ENCODE measurements at places on chromosomes 4 and X.
A peak's percentile ranks its signal among the peaks of the same experiment; 100 is the strongest.

- DNase-seq = no peak
Observed at GRCh38 chr4:25903900-25904747, 9.9 kb upstream of the SMIM20 start.

DNA sequence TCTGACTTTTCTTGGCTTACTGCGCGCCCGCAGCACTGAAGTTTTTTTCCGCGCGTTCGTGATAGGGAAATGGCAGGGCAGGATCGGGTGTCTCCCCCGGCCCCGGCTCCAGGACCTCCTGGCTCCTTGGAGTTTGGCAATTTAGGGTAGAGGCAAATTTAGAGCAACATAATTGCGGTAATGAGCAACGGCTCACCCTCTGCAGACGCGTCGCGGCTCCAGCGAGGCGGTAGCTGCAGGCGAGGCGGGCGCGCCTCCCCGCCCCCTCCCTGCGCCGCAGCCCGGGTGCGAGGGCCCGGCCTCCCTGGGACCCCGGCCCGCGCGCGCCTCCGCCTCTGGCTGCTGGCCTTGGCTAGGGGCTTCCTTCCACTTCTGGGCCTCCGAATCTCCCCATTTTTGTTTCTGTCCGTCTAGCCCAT, 6.2 kb downstream of the MSX1 start:
- no peak for DNase-seq

GRCh38 chr4:25722964-25723363, 67.3 kb downstream of the SLC34A2 start:
- no peak for DNase-seq

DNA sequence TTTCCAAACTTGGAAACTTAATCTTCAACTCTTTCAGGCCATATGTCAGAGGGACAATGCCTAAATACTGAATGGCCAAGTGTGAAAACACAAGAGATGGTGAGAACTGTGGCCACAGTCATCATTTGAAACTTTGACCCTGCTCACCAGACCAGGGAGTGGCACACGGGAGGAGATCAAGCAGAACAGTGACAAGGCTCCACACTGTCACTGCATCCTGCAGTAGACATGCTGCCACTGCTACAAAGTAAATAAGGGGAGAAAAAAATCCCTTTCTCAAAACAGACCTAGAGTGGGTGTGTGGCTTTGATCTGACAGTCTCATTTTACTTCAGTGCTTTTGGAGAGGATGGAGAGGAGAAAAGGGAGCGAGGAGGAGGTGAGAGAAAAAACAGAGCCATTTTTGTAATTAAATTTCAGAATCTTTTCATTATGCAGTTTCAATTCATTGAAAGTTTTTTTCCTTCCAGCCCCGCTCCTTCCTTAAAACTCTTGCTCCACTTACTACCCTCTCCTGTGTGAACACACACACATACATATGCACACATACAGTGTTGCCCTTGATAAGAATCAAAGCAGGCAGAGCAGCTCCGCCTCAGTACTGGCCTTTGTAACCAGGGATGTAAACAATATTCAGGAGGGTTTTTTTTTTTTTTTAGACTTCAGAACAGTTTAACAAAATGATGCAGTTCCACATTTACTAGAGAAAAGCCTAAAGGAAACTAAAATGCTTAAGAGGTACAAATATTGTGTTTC, 34.4 kb downstream of the NEXMIF start:
- no peak for DNase-seq

GRCh38 chr4:165347647-165348569, 20.4 kb downstream of the MSMO1 start:
- DNase-seq = no peak

DNA sequence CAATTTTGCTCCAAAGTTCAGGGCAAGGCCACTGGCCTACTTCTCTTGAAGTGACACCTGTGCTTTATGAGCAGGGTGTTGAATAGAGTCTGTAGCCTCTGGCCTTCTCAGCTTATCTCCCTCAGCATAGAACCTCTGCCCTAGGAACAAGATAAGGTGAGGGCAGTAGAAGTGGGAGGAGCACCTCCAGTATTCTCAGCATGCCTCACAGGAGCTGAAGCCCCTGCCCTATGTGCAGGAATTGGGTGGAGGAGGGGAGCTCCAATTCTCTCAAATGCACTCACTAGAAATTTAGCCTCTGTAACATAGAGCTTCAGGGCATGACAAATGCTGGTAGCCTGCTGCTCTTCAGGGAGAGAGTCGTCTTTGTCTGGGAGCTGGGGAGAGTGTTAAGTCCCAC, 479.3 kb downstream of the IL1RAPL1 start:
- DNase-seq = no peak

- peak; percentile 67 for DNase-seq
Observed at GRCh38 chr4:56434599-56435139, 746 bp downstream of the PPAT start.

DNA sequence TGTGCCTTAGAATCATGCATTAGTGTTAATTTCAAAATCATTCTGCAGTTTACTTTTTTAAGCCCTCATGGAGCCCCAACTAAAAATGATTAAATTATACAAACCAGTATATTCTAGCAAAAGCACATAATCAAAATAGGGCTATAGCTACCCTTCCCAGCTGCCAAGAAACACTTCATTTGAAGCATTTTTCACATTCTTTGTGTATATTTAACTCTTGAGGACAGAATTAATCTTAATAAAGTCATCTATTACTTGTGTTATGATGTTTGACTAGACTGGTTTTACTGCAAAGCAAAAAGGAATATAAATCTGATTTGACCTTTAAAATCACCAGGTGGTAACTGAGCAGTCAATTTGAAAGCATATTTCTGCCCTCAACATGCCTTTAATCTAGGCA, 145.1 kb downstream of the PRDM5 start:
- no peak for DNase-seq

DNA sequence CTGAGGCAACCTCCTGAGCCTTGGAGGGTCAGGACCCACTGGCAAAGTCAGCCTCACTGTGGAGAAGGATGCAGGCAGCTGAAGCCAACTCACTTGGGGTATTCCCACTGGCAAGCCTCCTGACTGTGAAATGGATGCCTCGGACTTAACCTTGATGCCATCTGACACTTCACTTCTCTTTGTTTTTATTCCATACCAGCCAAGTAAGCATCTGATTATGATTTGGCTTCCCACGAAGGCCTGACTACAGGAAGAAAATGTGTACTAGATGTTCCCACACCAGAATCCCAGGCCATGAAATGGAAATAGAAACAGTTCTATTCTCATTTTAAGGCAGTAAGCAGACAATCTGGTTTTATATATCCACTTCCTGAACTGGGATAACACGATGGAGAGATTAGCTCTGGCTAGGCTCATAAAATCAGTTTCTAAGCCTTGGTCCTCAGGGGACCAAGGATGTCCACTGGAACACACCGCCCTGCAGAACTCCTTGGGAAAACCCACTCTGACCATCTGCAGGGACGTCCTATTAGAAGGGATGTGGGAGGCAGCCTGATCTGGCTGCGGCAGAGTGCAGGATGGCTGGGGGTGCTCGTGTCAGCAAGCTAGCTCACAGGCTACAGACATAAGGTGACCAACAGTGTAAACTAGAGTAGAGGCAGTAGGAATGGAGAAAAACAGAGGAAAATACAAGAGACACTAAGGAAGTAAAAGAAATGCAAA, 89.3 kb downstream of the TSPAN5 start:
- DNase-seq = no peak

GRCh38 chrX:115229337-115230003, 4.4 kb downstream of the LRCH2 start:
- no peak for DNase-seq

DNA sequence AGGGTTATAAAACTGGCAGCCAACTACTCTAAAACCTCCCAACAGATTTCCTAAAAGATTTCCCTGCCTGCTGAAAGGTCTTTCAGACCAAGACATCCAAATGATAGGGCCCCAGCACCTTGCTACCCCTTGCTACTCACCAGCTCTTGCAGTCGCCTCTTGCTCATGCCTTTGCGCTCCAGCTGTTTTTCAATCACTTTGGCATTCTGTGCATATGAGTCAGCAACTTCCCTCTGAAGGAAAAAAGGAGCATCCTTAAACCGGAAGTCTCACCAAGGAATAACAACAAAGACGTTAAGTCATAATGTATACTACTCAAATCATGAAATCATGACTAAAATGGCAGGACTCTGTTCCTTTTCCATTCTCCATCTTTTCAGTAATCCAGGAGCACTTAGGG, 24.0 kb downstream of the STEEP1 start:
- DNase-seq = no peak

DNA sequence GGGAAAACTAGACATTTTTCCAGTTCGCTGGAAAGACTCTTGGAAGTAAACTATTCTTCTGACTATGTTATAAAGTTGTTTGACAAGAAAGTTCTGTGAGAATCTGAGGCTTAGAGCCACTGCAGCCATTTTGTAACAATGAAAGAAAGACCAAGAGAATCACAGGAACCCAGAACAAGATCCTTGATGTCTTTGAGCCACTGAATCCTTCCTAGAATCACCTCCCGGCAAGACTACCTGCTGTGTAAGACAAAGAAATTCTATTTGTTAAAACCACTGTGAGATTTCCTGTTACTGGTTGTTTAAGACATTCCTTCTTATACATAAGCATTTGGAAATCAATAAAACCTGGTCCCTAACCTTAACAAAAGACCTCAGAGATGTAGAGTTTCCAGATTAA, 175.7 kb upstream of the RASGEF1B start:
- DNase-seq = no peak

- no peak for DNase-seq
Observed at GRCh38 chr4:95596676-95597075, 47.9 kb upstream of the UNC5C start.

- no peak for DNase-seq
Observed at GRCh38 chr4:48346594-48346993, 5.3 kb downstream of the SLAIN2 start.

- DNase-seq = no peak
Observed at GRCh38 chrX:153209347-153209746, 30.3 kb downstream of the MAGEA1 start.

GRCh38 chr4:104352211-104352610, 142.5 kb downstream of the CXXC4 start:
- no peak for DNase-seq

DNA sequence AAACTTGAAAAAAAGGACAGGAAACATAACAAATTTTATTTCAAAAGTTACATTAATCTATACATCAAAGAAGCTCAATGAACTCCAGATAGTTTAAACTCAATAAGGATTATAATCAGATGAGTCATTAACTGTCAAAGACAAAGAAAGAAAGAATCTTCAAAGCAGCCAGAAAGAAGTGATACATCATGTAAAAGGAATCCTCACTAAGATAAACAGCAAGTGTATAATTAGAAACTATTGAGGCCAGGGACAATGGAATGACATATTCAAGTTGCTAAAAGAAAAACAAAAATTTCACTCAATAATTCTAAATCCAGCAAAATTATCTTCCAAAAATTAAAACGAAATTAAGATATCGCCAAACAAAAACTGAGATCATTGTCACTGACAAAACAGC, 161.6 kb upstream of the NWD2 start:
- DNase-seq = no peak

DNA sequence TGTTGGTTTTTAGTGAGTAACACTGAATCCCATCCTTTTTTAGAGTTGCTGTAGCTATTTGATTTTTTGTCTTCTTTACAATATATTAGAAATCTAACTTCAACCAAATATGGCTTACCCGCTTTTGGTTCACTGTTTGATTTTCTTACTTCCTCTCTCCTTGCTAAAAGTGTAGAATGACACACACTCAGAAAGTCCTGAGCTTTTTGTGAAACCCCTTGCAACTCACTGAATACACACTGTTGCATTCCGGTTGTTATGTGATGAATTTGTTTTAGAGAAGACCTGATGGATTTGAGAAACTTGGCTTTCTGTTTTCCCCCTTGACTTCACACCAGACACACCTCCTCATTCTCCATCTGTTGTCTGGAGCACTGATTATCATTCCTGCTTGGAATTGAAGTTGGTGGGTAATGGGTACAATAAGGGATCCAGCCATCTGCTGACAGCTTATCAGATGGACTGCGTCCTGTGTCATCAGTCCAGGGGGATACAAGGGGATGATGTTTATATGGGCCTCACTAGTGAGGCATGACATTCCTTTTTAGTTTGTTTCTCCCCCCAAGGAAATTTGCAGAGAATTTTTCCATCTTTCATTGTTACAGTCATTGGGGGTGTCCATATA, 5.2 kb downstream of the TMEM164 start:
- no peak for DNase-seq

GRCh38 chr4:142549248-142549647, 296.9 kb downstream of the INPP4B start:
- DNase-seq = no peak

- no peak for DNase-seq
Observed at GRCh38 chr4:53599632-53600031, 8.3 kb upstream of the LNX1 start.

- no peak for DNase-seq
Observed at GRCh38 chr4:186685767-186686183, 37.9 kb downstream of the FAT1 start.

DNA sequence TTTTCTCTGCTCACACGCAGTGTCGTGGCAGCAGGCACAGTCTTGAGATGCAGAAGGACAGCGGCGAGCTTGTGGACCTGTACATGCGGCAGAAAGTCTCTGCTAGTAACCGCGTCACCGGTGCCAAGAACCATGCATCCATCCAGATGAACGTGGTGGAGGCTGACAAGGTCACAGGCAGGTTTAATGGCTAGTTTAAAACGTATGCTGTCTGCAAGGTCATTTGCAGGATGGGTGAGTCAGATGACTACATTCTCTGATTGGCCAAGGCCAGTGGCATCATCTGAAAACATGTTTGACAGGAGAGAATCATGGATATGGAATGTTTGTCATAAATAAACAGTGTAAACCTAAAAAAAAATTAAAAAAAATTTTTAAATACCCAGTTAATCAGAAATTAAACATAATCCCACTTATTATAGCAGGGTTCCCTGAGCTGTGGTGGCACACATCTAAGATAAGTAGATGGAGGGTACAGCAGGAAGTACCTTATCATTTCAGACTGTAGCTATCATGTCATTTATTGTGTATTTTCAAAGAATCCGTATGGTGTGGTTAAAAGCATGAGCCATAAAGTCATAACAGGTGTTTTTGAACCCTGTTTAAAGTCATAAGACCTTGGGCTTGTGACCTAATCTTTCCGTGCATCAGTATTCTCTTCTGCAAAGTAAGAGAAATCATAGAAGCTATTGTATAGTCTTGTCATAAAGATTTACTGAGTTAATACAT, 7.5 kb upstream of the BMP2K start:
- DNase-seq = no peak

GRCh38 chr4:20589436-20589835, 110.8 kb upstream of the PACRGL start:
- no peak for DNase-seq

GRCh38 chr4:13988353-13989305, 361.1 kb upstream of the BOD1L1 start:
- DNase-seq = no peak

GRCh38 chr4:172311682-172312081, 498.5 kb downstream of the GALNTL6 start:
- no peak for DNase-seq

All from left hindlimb (tissue), 1 donor.